Umbilical cord (tissue), 2 donors: ENCODE measurements at places on chromosomes 16 and 17.

DNA sequence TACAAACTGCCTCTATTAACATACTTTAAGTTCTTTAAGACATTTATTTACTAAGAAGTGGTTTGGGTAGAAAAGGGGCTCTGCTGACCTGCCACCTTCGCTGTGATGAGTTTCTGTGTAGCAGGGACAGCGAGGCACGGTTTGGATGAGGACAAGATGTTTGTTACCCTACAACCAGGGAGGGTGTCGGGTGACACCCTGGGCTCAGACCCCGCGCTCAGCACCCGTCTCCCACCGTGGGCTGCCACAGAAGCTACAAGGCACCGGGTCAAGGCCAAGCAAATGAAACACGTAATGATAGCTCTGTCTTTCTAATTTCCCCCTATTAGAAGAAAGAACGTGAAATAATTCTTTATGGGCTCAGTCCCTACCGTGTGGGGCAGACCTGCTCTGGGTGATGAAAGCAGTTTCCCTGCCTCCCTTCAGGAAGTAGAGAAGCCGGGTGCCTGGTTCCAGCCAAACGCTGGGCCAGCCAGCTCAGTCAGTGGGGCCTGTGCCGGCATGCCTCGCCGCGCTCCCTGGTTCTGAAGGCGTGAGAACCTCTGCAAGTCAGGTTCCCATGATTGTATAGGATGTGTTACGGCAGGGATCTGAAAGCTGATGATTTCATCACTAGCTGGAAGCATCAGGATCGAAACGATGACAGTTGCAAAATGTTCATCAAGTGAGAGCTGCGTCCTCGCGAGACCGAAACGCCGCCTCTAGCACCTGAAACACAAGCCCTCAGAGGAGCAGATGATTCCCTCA, 3.9 kb downstream of the ZNF750 start:
- DNase-seq: peak; percentile 78

DNA sequence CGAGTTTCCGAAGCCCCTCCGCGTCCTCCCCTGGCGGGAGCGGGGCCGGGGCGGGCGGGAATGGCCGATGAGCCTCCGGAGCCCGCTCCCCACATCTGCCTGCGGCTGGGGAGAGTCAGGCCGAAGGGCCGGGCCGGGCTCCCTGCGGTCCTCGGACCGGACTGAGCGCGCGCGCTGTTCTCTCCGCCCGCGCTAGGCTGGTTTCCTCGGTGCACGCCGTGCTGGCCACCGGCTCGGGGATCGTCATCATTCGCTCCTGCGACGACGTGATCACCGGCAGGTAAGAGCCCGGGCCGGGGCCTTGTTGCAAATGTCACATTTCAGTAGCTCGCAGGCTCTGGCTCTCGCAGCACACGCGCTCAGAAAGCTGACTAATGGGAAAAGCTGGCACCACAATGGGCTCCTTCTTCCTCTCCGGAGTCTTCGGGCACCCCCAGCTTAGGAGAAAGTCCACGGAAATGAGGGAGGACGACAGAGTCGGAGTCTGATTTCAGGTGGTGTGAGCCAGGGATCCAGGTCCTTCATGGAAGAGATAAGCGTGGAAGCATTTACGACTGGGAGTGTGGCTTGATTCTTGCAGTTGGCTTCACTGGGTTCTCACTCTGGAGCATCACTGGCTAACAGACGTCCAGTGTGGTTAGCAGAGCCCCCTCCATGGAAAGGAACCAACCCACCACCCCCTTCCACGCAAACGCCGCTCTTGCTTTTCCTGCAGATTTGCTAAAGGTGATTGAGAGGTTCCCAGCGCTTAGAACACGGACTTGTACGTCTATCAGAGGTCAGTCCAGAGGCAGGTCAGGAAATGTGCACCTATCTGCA, 715 bp downstream of the TLCD3A start:
- DNase-seq: peak; percentile 60

DNA sequence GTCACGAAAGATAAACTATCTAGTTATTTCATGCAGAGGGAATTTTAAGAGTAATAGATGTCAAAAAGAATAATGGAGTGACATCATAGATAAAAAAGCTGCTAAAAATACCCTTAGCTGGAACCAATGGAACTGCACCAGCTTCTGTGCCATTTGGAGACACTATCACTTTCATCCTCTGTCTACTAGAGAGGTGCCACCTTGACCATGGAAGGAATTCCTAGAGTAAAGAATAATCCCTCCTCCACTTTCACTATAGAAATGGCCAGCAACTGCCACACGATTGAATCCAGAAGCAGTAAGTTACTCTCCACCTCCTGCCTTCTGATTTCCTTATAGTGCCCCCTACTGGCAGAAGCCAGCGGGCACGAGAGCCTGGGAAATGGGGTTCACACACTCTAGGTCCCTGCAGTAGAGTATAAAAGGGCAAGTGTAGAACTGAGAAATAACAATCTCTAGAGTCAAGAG, 2.8 kb upstream of the ALDH3A2 start:
- peak; percentile 13 for DNase-seq

DNA sequence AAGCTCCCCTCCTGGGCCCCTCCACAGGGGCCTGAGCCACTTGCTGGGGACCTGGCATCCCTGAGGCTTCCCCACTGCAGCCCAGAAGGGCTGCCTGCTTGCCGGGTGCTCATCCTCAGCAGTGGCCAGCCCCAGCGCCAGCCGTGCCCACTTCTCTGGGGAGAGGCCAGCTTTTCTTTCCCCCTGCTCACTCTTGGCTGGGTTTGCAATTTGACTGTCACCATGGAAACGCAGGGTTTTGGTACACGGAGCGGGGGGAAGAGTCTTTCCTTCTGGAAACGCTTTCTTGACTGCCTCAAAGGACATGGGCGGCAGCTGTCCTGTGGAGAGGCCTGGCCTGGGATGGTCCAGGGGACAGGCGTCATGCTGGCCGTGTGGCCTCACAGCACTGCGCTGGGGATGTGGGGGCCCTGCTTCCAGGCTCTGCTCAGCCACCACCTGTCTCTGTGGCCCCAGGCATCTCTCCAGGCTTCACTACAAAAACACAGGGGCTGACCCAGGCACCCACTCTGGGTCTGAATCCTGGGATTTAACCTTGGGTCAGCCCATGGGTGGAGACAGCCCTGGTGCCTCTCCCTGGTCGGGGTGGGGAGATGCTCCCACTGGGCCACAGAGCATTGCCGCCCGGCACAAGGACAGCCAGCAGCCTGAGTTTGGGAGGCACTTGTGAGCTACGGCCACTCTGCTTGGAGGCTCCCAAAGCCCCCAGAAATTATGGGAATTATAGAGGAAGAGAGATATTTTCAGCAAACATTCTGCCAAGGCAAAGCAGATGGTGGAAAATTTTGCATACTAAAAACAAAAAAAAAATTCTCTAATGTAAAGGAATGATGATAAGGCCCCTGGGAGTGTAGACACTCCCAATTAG, 45.9 kb upstream of the DOC2B start:
- no peak for DNase-seq

DNA sequence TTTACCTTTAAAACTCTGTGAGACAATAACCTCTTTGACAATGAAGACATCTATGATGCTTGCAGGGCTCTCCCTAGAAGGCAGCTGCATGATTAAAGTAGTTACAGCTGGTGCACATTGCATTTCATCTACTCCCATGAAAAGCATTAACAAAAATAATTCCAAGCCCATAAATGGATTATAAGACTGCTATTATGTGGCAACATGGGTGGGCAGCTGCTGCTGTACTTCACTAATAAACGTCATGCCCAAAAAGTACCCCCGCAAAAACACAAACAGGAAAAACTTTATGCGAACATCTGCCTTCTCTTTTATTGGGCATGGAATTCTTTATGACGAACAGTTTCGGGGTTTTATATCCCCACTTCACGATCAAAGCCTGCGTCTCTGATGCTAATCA, 224.9 kb downstream of the CA10 start:
- DNase-seq: no peak

DNA sequence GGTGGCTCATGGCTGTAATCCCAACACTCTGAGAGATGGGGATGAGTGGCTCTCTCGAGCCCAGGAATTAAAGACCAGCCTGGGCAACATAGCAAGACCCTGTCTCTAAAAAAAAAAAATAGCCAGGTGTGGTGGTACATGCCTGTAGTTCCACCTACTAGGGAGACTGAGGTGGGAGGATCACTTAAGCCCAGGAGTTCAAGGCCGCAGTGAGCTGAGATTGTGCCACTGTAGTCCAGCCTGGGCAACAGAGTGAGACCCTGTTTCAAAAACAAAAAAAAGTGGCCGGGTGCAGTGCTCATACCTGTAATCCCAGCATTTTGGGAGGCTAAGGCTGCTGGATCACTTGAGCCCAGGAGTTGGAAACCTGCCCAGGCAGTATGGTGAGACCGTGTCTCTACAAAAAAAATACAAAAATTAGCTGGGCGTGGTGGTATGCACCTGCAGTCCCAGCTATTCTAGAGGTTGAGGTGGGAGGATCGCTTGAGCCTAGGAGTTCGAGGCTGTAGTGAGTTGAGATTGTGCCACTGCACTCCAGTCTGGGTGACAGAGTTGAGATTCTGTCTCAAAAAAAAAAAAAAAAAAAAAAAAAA, 3.0 kb downstream of the C16orf54 start:
- no peak for DNase-seq

GRCh38 chr17:66960613-66961012, 3.9 kb upstream of the CACNG4 start:
- DNase-seq: no peak

DNA sequence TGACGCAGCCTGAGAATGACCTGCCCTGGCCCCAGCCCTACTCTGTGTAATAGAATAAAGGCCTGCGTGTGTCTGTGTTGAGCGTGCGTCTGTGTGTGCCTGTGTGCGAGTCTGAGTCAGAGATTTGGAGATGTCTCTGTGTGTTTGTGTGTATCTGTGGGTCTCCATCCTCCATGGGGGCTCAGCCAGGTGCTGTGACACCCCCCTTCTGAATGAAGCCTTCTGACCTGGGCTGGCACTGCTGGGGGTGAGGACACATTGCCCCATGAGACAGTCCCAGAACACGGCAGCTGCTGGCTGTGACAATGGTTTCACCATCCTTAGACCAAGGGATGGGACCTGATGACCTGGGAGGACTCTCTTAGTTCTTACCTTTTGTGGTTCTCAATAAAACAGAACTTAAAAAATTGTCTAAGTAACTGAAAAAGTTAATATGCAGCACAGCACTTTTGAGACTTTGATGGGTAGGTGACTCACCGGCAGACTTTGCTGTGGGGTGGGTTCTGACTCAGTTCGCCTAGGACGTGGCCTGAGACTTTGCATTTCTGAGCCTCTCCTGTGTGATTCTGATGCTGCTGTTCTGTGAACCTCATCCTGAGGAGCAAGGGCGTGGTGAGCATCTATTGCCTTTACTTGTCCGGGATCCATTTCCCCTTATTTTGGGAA, 5.7 kb downstream of the LAT start:
- no peak for DNase-seq

GRCh38 chr16:46895399-46896313, 11.5 kb downstream of the GPT2 start:
- DNase-seq: no peak

- no peak for DNase-seq
Measured at GRCh38 chr16:57041182-57042156, 50.9 kb upstream of the CPNE2 start.

DNA sequence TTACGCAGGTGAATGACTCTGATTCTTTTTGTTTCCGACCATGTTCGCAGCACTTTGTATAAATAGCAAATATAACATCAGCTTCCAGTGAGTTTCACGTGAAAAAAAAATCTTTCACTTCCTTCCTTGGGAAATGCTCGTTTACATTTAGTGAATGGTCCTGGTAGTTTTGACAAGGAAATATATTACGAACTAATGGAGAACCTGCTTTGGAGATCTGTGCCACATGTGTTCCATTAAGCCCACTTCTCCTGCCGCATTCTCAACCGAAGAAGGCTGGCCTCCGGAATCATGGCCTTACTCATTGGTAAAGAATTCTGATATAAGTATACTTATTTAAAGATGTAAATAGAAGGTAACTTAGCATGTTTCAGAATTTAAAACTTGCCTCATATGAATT, 3.6 kb downstream of the CRAMP1 start:
- DNase-seq: no peak

DNA sequence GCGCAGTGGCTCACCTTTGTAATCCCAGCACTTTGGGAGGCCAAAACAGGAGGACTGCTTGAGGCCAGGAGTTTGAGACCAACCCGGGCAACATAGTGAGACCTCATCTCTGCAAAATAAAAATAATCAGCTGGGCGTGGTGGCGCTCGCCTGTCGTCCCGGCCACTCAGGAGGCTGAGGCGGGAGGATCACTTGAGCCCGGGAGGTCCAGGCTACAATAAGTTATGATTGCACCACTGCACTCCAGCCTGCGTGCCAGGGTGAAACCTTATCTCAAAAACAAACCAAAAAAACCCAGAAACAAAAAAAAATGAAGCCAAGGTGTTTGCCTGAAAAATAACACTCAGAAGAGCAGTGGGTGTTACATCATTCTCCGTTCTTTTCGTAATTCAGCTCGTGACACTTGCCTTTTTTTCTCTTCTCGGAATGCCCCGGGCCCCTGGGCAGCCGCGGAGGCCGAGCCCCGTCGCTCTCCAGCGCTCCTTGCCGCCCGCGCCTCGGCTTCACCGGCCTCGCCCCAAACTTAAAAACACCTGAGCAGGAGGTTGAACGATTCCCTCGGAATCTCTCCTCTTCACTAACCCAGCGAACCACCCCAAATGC, 17.0 kb downstream of the PRCD start:
- DNase-seq: no peak

GRCh38 chr16:74107795-74108610, 188.6 kb upstream of the PSMD7 start:
- no peak for DNase-seq

DNA sequence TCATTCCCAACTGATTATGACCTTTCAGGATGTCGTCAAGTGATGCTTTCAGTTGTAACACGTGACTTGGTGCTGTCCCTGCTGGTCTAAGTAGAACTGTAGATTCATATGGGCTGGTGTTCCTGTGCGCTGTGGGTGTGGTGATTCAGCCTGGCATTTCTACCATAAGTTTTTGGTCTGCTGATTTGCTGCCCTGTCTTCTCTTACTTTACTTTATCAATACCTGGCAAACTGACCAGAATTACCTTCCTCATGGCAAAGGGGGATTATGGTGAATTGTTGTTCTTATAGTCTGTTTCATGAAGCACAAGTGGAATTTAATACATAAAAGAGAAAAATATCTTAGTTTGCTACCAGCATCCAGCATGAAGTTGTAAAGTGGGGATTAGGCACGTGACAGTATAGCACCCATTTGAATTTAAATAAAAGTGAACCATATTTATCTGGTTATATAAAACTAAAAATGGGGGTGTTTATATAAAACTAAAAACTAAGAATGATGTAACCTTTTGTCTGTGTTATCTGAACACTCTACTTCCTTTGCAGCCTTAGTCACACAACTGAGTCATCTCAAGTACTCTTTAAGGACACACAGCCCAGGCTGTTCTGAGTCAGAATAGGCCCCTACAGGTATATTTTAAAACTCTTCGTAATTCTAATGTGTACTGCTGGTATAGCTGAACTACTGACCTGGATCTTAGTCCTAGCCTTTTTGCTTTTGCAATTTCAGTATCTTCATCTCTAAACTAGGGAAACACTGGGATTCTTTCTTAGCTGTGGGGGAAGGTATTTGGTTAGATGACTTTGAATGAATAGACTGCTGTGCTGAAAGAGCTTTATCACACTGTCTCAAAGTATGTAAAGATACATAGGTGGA, 28.3 kb downstream of the TTC19 start:
- DNase-seq: peak; percentile 23

GRCh38 chr16:4660454-4661007, 32.8 kb upstream of the NUDT16L1 start:
- no peak for DNase-seq
